ENCODE measurements at places on chromosomes 4 and X. TPM values are rescaled to one million over a fixed set of nuclear protein-coding genes. Genes with fewer than 3 reads are reported as not detected.

DNA sequence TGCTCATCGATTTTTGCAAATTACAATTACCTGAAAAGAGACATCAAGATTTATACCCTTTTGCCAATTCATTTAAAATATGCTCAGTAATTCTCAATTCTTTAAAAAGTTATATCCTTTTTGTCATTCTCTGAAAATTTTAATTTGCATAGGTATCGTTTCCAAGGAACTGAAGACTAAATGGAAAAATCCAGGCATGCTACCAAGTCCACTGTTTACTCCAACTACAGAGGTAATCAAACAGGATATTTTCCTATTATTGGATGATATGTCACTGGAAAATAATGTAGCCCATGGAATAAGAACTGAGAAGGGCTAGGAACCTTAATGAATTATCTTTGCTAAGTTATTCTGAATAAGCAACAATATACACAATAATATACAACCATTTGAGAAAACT lies 132.7 kb downstream of the THOC2 start:
- DNase-seq, result no peak

DNA sequence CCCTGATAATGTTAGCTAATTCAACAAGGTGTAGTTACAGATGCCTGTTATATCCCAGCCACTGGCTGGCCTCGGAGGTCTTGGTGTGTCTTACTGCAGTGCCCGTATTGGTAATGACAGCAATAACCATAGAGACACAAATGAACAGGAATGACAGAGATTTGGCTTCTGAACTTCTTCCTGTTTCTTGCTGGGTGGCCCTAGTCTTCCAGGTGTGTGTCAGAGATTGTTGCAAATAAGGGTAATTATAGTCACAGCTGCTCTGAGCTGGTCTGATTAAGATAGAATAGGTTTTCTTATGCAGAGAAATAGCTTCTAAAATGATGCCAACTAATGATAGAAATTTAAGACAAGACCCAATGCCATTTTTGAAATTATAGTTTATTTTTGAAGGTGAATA lies 64.1 kb upstream of the MAD2L1 start:
- no peak for DNase-seq

- no peak for DNase-seq
These were observed 237.0 kb upstream of the GEMIN8 start for GRCh38 chrX:14266705-14267104.

- DNase-seq, result no peak
These were observed 1.4 kb downstream of the EDNRA start for GRCh38 chr4:147482281-147482680.

DNA sequence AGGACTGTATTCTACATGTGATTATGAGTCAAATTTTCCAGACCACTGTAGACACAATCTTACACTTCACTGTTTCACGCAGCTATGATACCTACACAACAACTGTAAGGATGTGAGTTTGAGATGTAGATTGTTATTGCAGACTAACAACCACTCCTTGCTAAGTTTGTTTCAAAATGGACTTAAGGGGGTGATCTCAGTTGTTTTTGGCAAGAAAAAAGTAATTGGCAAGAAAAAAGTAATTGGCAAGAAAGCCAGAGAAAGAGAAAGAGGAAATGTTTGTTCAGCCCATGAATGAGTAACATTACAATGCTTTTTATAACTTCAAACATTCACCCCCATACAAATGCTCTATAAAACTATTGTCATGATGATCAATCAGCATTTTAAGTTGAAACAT lies 466.4 kb downstream of the DMD start:
- DNase-seq, result no peak

DNA sequence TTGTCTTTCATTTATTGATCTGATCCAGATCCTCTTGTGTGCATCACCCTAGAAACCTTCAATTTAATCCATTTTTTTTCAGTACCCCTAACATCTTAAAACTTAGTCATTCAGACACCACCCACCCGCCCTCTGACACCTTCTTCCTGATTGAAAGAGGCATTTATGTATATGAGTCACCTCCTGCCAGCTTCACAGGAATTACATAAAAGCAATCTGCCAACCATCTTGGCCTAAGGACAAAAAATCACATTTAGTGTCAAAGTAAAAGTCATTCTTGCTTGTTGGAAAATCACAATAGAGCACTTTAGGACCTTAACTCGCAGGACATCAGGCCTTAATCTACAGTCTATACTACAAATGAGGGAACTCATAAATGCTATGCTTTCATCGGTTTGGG lies 52.1 kb downstream of the NDST3 start:
- no peak for DNase-seq

DNA sequence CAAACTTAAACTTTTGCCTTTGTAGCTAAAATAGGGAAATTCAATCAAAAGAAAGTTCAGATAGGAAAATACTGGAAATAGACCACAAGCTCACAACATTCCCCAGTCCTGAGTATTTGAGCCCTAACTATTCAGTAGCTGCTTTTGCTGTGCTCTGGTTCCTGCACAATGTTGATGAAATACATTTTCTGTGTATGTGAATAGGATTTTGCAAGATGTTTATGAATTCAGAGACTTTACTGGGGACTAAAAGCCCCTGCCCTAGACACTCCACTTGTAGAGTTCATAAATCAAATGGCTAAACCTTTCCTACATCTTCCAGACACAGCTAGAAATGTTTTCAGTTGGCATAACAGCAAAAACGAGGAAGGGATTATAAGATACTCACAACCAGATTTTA lies 105.9 kb downstream of the FBXO8 start:
- DNase-seq, result no peak

DNA sequence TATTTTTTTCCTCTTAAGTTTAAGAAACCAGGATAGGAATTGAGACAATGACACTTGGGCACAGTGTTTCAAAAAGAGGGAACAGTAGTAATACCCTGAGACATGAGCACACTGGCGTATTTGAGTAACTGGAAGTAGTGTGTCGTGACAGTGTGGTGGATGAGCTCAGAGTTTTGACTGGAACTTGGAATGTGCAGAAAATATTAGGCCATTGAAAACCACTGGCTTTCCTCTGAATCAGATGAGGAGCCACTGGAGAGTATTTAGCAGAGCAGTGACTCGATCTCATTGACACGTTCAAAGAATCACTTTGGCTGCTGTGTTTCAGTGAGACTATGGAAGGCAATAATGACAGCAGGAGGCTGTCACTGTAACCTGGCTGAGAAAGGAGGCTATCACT lies 1531.2 kb downstream of the STIM2 start:
- no peak for DNase-seq

The MTTP gene
- total RNA-seq, result 0.26 TPM

Measured in WTC11 (cell line).